Neural progenitor cell (in vitro differentiated cells): ENCODE measurements at places on chromosomes 4 and X. TPM values are rescaled to one million over a fixed set of nuclear protein-coding genes. Genes with fewer than 3 reads are reported as not detected.

DNA sequence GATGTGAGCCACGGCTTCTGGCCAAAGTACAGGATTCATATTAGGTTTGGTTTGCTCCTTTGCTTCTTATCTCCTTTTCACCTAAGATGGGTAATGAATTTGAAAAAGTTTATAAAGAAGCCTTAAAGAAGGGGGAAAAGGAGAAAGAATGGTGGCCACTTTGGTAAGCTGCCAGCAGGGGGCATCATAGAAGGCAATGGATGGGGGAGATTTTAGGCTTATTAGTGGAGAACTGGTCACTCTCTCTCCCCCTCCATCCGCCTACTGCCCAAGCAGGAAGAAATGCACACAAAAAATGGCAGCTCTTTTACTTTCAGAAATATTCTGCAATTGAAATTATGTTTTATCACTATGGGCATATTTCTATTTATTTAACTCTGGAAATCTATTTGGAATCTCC, 32.0 kb downstream of the SPARCL1 start:
- DNase-seq: peak; percentile 30

DNA sequence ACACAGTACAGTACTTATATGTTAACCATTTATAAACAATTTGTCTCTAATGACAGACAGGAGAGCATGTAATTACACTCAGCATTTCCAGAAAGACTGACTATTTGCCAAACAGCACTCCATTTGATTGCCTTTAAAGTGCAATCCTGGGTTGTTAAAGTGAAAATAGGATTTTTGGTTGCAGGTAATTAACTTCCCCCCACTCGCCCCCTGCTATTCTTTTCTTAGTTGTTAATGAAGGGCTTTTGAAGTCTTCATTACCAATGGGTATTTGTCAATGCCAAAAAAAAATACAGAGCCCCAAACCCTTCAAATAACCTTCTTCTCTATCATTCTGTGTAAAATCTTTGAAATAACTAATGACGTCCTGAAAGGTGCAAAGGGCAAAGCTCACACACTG, 825.6 kb downstream of the STPG2 start:
- DNase-seq: peak; percentile 65

GRCh38 chrX:137194164-137194563, 160.4 kb upstream of the GPR101 start:
- peak; percentile 56 for DNase-seq

- no peak for DNase-seq
These were observed 12.2 kb upstream of the NKRF start for GRCh38 chrX:119618439-119618838.

GRCh38 chrX:72078411-72078810, 53.3 kb downstream of the RTL5 start:
- DNase-seq: no peak

- no peak for DNase-seq
These were observed 130.6 kb upstream of the STX18 start for GRCh38 chr4:4672402-4672801.

DNA sequence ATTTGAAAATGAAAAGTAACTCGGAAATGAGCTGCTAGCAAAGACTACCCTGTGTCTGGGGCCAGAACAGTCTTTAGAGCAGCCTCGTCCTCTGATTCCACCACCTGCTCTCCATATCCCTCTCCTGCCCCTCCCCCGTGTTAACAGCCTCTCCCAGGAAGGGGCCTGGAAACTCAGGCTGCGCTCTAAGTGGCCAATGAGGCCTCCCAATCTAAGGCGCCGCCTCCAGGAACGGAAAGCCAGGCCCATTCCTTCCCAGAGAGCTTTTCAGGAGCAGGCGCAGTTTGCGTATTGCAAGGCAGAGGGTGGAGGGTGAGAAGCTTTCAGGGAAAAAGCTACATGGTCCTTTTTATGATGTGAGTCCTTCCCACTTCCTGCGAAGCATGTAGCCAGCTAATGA, 31.2 kb downstream of the RS1 start:
- peak; percentile 77 for DNase-seq

DNA sequence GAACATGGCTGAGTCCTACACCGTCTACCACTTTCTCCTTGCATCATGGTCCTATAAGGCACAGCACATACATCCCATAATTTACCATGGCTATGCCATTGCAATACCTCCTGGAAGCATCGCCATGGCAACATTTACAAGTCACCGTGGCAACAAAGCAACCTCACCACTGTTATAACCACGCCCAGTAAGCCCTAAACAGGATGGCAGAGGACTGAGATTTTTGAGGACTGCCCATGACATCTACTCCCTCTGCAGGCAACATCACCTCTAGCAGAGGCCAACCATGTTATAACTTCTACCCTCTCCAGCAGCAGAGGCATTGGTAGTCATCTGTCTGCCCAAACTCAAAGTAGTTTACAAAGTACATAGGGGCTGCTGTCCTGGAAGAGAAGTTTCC, 29.7 kb downstream of the BCOR start:
- DNase-seq: no peak

GRCh38 chr4:101114936-101115372, 232.4 kb downstream of the PPP3CA start:
- peak; percentile 68 for DNase-seq

- no peak for DNase-seq
These were observed 10.5 kb downstream of the DCAF8L2 start for GRCh38 chrX:27600686-27601085.

DNA sequence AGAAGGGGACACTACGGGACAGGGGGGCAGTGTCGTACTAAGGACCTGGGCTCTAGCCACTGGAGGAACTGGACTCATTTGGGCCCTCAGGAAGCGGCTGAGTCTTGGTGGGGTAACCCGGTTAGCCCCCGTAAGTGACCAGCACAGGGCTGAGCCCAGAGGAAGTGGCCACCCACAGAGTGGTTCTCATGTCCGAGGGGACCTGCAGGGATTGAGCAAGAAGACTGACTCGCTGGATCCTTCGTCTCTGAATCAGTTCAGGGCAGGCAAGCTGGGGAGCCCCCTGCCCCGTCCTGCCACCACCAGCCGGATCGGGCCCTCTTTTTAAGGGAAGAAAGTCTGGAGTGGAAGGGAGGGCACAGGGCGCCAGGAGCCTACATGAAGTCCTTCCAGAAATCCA, 719 bp upstream of the BGN start:
- no peak for DNase-seq

DNA sequence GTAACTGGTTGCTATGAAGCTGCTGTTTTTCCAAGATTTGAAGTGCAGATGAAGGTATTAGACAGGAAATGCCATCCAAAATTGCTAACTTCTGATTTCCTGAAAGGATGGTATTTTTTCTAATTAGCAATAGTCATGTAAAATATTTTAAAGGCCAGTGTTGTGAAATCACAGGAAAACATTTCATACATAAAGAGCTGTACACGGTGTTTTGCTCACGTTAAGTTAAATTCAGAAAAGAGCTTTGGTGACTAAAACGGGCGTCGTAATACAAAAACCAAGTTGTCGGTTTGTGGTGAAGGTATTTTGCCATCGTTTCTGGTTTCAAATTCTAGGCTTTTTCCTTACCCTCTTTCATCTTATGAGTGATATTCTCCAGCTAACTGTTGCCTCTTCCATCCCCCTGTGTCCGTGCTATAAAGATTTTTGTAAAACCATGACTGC, 39.8 kb downstream of the AFF1 start:
- DNase-seq: no peak

DNA sequence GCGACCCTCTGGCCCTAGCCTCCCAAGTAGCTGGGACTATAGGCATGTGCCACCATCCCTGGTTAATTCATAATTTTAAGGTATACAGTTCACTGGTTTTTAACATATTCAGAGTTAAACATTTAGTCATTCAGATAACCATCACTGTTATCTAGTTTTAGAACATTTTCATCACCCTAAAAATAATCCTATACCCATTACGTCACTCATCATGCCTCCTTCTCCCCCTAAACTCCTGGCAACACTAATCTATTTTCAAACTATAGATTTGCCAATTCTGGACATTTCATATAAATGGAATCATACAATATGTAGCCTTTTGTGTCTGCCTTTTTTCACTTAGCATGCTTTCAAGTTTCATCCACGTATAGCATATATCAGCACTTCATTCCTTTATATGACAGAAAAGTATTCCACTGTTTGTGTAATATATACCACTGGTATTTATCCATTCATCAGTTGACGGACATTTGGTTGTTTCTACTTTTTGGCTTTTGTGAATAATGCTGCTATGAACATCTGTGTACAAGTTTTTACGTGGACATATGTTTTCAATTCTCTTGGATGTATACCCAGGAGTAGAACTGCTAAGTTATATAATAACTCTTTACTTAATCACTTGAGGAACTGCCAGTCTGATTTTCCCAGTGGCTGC, 32.0 kb upstream of the RPS3A start:
- no peak for DNase-seq

- DNase-seq: no peak
These were observed 66.3 kb downstream of the CLDN34 start for GRCh38 chrX:10033375-10034007.

DNA sequence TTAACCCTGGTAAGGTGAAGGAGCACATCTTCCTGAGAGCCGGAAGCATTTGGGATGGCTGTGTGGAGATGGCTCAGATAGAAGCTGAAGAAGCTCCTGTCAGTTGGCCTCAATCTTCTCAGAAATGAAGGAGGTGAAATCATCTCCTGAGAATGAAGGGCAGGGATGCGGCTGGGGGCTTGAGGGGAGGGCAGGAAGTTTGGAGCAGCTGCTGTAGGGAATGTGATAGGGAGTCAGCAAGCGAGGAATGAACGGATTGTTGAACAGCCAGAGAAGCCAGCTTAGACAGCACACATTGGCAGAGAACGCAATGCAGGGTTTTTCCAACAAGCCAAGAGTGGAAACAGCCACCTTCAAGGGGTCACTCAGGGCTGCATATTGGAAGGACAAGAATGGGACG, 10.0 kb downstream of the KCNE5 start:
- no peak for DNase-seq

- DNase-seq: no peak
These were observed 172.9 kb downstream of the PRDM5 start for GRCh38 chr4:120749445-120750151.

- DNase-seq: no peak
These were observed 14.5 kb upstream of the KDM5C start for GRCh38 chrX:53239474-53239873.

DNA sequence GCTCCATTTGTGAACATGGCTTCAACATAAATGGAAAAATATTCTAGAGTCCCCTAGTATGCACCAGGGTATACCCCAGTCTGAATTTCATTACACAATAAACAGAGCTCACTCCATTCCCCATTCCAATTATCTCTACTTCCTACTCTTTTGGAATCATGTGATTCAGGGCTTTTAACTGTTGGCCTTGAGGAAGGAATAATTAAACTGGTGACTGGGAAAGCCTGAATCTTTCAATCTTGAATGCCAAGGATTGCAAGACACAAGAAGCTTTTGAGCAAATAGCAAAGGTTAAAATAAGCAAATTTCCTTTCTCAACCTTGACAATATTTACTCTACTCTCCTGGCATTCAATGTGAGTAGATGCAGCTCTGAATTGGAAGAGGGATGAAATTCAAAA, 77.5 kb upstream of the INPP4B start:
- no peak for DNase-seq

DNA sequence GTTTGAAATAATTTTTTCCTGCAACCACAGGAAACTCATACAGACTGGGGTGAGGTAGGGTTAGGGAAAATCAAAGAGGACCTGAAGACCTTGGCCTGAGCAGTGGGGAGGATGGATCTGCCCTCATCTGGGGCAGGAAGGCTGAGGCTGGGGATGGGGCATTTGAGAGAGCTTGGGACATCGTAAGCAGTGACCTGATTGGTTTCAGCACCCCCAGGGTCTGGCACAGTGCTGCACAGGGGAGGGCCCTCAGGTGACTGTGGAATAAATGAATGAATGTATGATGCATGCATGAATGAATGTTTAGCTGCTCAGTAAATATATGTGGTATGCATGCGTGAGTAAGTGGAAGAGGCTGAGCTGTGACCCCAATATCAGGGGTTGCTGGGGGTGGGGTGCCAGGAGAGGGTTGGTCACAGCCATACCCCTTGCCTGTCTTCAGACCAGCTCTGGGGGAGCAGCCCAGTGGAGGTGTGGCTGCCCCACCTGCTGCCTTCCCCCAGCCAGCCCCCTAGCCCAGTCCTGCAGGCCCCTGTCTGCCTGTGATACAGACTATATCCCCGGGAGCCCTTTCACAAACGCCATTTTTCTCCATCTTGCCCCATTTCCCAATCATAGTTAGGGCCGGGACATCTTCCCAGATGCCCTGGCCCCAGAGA, 11.0 kb upstream of the TNIP2 start:
- DNase-seq: no peak

- no peak for DNase-seq
These were observed 5.7 kb upstream of the SORCS2 start for GRCh38 chr4:7186516-7187167.

DNA sequence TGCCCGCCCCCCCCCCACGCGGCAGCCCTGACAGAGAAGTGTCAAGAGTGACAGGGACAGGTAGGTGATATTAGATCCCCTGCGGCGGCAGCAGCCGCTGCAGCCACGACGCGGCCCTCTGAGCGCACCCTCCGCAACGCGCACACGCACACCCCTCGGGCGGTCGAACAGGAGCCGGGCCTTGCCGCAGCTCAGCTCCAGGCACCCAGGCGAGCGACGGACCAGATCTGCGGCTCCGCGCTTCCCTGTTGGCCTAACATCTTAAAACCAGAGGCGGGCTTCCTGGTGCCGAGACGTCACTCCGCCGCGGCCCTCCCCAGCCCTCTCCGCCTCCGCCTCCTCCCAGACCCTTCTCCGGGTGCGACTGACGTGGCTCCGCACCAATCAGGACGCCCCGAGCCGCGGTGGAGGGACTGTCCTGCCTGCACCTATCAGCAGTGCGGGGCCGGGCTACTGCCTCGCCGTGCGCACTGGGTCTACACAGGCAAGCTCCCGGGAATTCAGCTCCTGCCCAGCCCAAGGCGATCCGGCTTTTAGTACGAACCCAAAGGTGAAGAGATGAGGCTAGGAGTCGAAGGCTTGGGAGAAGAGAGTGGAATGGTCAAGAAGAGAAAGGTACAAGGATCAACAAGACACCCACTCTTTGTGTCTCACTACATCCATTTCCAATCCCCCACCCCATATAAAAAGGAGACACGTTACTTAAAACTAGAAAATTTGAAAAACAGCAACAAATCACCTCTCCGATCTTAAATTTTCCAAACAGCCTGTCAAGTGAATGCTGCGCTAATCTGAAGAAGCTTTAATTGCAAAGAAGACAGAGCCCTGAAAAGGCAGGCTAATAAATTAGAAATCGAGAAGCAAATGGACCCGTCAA, at the start of gene PITX2:
PITX2 (minus strand) TSS at position 237 of the 877 bp plus-strand sequence. CDS start 617 bp downstream, outside the sequence.
- DNase-seq: peak; percentile 98

DNA sequence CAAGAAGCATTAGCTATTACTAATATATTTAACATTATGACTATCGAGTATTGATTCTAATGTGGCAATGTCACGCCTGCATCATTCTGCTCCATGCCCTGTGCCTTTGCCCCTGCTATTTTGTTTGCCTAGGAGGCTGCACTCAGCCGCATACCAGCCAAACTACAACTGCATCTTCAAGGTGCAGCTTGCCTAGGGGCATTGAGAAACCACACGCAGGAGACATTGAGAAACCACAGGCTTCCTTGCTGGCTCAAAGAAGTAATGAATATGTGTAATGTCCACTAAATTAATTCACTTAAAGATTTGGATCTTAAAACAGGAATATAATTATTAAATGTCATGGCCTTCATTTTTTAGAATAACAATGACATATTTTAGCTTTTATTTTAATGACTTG, 683.6 kb upstream of the TENM3 start:
- DNase-seq: no peak

RHOXF1 gene
- total RNA-seq: not detected in 2 replicates

XAGE2 gene
- total RNA-seq: not detected in 2 replicates

PIN4 gene
- 21.6 and 21.7 TPM in 2 replicates for total RNA-seq
